ENCODE measurements at places on chromosomes 7 and 10.

- DNase-seq = no peak
Observed at GRCh38 chr7:94898340-94898739, 9.1 kb upstream of the PPP1R9A start.

- DNase-seq = no peak
Observed at GRCh38 chr10:126806498-126806897, 98.7 kb upstream of the DOCK1 start.

- DNase-seq = no peak
Observed at GRCh38 chr10:42984035-42984610, 92.7 kb upstream of the RET start.

- no peak for DNase-seq
Observed at GRCh38 chr10:114917927-114918672, 19.9 kb upstream of the TRUB1 start.

GRCh38 chr7:42359946-42360345, 122.9 kb upstream of the GLI3 start:
- DNase-seq = no peak

DNA sequence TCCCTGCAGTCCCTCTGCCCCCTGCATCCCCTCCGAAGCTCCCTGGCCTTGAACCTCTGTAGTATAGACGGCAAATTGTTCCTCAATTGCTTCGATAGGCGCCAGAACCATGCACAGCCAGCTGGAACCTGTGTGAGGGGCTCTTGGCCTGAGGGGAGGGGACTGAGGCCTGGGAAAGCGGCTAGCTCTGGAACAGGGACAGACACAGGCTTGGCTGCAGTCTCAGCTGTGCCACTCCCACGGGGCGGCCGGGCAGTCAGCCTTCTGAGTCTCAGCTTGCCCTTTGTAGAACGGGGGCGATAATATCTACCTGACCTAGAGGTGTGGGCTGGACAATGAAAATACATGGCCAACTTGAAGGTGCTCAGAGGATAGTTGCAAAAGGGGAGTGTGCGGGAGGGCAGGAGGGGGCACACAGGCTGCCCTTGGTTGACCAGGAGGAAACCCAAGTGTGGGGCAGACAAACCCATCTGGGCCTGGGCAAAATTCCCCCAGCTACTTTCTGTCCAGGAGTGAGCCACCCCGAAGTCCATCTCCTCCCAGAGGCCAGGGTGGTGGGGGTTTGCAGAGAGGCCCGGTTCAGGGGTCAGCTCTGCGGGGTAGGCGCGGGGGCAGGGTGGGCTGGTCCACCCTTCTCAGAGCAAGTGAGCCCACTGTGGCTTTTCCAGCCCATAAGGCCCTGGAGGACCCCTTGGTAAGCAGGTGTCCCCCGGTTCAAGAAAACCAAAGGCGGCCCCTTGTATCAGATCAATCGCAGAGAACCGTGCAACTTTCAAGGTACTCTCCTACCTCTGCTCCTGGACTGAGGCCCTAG, 4.6 kb downstream of the CRYGN start:
- DNase-seq = no peak

DNA sequence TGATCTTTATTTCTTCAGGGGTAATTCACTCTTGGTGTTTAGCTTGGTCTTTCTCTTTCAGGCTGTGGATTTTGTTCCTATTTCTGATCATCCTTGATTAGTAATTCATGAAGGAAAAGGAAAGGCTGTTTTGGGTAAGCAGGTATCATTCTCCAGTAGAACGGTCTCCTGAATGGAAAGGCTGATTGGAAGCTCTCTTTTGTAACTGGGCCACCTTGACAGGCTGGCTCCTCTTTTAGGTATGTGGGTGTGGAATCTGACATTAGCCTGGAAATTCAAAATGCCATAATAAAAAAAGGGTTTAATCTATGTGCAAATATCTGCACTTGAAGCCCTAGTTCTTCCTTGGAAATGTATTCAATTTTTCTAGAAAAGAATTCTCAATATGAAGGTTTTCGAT, 18.9 kb downstream of the TAS2R39 start:
- no peak for DNase-seq

GRCh38 chr10:58070956-58071355, 196.7 kb downstream of the IPMK start:
- no peak for DNase-seq

- DNase-seq = no peak
Observed at GRCh38 chr7:131778601-131779000, 222.2 kb upstream of the PODXL start.

GRCh38 chr7:144584726-144585125, 181.2 kb upstream of the NOBOX start:
- DNase-seq = no peak

DNA sequence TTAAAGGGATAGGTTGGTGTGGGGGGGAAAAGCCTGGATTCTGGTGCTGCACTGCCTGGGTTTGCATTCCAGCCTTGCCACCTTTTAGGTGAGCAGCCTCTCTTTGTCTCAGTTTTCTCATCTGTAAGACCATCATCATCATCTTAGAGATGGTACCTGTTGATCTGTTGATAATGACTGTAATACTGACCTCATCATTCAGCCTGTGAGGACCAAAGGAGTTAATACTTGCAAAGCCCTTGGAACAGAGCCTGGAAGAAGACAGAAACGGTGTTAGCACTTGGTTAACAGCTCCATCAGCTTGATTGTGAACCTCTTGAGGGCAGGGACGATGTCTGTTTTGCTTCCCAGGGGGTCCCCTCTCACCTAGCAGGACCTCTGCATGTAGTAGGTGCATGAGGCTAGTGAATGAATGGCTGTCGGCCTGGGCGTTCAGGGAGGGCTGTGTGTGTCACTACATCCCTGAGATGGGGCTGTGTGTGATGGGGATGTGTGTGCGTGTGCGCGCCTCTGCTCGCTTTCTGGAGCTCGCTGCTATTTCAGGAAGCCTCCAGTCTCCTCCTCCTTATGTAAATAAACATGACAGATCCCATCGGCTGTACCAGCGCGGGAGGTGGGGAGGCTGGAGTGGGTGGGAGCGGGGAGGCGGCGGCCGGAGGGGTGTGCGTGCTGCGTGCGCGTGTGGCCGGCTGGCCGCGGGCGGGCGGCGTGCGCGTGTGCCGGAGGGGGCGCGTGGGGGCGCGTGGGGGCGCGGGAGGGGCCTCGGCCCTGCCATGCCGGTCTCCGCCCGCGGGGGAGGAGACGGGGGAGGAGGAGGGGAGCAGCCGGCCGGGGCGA, 61.2 kb downstream of the NEURL1 start:
- DNase-seq = no peak

GRCh38 chr10:27541796-27542729, 38.0 kb downstream of the RAB18 start:
- no peak for DNase-seq

DNA sequence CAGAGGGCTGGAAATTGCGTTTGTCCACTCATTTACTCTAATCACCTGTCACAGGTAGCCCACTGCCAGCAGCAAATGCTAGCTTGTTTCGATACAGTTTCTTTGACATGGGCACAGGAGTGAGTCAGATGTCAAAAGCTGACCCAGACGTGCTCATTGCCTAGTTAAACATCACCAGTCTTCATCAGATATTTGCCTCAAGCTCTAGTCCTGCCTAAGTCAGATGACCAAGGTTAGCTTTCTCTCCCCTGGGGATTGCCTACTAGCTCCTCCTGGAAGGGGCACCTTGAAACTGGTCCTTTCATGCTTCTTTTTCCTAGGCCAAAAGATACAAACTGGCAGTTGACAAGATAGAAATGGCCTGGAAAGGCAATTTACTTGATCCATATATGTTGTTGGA, 35.2 kb downstream of the GPAM start:
- DNase-seq = no peak

DNA sequence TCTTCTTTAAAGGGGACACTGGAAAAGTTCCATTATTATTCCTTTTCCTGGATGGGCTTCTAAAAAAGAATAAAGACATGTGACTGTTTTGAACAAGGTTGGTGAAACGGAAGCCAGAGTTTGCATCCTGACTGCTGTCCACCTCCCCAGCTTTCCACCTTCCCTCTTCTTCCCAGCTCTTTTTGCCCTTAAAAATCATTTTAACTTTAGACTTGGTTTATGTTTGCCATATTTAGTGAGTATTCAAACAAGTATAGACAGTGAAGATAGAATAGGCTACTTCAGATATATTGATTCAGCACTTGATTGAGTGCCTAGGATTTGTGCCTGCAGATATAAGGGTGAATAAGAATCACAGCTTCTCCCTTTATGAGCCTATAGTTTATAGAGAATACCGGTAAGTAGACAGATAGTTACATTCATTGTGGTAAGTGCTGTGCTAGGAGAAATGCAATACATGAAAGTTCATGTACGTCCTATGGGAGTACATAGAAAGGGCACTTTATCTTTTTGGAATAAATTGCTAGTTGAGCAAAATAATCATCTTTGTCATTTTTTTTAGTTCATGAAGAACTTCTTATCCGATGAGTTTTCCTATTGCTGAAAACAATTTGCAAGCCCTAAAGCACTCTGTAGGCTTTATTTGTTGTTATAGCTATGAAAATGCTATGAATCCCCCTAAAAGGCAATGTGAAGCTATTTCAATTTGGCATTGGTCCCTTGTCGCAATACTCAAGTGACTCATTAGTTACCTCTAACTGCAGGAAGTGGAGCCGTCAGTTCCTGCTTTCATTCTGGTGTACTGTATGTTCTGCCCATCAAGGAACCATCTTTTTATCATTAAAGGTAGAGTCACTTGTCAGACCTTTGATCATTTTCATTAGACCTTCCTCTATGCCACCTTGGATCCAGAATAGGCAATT, 57.2 kb upstream of the STRIP2 start:
- DNase-seq = no peak

Measured in stimulated activated CD4-positive, alpha-beta T cell treated with anti-CD3 and anti-CD28 coated beads, TNF-alpha, amount 100 ng/mL, for 24 hours (primary cell).